ENCODE measurements at places on chromosomes 5 and 9.

- DNase-seq, result no peak
These were observed 69.0 kb upstream of the FAM169A start for GRCh38 chr5:74934949-74935751.

DNA sequence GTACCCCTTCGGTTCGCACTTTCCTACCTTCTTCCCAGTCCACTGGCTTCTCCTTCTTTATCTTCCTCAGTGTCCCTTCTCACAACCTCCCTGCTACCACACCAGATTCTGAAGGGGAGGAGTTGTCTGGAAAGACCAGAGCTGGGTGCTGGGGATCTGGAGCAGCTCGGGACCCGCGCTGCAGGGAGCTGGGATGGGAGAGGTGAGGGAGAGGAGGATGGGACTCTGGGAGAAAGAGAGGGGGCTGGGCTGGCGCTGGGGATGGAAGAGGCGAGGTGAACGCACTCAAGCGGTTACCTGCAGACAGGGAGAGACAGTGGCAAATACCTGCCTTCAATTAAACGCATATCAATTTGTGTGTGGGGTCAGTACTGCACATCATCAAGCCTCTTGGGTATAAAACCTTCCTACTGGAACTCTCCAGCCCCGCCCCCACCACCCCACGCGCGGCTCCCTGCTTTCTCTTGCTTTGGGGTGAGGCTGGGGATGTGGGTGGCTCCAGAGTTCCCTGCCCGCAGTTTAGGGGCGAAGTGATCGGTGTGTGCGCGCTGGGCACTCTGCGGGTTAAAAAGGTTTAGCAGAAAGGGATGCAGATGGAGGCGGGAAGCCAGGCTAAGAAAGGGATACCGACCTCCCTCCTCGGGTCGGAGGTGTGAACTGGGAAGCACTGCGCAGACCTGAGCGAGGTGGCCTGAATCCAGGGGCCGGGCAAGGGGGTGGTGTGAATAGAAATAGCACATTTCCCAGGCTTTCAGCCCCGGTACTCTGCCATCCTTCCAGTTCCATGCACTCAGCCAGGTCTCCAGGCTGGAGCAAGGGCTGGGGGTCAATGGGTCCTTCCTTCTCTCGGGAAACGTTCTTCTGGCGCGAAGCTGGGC lies 977 bp upstream of the PAM start:
- DNase-seq, result no peak

- no peak for DNase-seq
These were observed 25.9 kb downstream of the ZDHHC11B start for GRCh38 chr5:758698-759053.

- no peak for DNase-seq
These were observed 167.5 kb downstream of the SYK start for GRCh38 chr9:90969021-90969675.

DNA sequence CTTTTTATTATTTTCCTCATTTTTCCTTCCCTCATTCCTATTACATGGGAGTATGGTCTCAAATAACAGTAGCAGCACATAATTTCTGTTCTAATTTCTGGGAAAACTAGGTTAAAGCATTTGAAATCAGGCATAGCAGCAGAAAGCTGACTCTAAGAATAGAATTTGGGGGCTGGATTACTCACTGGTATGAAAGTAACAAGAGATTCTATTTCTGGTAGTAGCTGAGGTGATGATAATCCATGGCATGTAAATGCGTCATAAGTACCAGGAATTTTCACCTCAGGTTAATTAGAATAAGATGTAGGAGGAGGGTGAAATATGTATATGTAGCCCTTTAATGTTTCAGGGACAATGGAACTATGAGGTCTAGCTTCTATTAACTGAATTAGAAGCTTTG lies 662.0 kb downstream of the PTPRD start:
- DNase-seq, result no peak

DNA sequence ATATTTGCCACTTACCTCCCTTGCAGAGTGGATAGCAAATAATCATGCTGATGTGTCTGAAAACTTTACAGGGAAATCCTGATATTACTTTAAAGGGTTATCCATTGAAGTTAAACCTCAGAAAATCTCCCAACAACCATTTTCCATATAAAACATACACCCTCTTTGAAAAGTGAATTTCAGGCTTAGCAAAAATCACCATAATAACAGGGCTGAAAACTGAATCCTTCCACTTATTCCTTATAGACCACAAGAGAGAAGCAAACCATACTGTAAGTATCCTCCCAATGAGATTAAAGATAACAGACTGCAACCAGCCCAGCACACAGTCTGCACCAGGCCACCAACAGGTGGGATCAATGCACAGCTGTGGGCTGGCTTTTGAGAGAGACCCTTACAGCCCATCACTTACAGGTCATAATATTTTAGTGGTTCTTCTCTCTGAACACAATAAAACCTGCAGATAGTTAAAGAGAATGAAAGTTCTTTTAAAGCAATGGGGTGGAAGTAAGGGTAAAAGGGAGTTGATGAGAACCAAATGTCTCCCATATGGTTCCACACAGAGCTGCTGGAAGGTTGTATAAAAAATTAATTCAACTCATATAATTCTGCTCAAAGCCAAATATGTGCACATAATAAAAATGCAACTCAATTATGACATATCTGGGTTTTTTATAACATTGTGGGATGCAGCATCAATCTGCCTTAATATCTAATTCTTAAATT lies 376.2 kb upstream of the GRAMD2B start:
- no peak for DNase-seq

GRCh38 chr9:115671236-115671962 lies 482.2 kb upstream of the PAPPA start:
- DNase-seq, result no peak

DNA sequence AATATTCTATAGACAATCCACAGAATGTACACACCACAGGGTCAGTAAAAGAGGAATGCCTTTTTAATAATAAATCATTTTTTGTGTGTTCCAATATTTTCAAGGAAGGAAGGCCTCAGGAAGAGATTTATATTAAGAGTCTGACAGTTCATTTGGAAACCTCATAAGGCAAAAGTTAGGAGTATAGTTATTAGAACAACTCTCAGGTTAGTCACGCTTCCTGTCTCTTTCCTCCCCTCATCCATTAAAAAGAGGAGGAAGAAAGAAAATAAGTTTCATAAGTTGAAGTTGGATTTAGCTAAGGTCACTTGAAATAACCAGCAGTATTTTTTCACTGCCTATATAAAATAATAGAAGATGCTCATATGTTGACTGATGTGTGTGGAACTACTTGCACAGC lies 863.2 kb downstream of the PTPRD start:
- no peak for DNase-seq

GRCh38 chr5:134906811-134907210 lies 1.9 kb downstream of the PCBD2 start:
- DNase-seq, result no peak

DNA sequence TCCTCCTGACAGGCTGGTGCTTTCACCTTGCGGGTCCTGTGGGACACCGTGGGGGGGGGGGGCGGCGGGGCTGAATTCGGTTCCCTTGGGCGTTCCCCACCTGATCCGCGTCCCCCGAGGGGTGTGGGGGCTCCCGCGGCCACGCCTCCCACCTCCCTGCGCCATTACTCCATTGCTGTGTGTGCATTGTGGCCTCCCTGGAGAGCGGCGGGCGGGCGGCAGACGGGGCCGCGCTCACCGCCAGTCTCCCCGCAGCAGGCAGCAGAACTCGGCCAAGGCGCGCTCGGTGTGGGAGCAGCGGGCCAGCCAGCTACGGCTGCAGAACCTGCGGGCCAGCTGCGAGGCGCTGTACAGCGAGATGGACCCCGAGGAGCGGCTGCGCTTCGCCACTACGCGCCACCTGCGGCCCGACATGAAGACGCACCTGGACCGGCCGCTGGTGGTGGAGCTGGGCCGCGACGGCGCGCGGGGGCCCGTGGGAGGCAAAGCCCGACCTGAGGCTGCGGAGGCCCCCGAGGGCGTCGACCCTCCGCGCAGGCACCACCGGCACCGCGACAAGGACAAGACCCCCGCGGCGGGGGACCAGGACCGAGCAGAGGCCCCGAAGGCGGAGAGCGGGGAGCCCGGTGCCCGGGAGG lies 145.3 kb downstream of the CACNA1B start:
- DNase-seq, result no peak

- no peak for DNase-seq
These were observed 172.3 kb upstream of the CDH6 start for GRCh38 chr5:31021181-31021624.

- DNase-seq, result no peak
These were observed 144.9 kb downstream of the GIN1 start for GRCh38 chr5:102975045-102975444.

DNA sequence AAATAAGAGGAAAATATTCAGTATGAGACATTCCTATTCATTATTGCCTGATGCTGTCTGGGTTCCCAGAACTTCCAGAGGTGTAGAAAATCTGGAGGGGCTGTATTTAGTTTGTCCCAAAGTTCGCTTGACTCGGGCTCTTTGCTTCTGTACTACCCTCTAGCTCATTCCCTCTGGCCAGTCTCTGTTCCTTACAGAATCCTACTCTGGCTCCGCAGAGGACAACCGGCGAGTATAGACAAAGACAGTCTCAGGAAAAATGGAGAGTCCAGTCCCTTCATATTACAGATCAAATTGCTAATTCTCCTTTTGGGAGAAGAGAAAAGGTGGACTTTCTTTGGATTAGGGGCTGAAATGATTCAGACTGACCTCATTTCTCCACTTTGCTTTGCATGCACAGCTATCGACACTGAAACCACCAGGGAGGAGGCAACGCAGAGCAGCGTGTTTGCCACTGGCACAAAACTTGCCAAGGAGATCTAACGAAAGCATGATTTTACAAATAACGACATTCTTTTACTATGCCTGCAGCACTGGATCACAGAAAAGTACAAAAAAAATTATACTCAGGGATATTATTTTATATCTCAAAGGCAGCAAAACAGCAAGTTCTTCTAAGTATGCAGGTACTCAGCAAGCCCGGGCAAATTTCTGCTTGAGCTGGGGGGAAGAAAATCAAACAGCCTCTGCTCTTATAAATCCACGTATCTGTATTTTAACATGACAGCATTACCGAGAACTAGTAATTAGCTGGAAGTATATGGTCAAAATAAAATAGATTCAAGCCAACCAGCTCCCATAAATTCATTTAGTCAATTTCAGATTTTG lies 279.7 kb downstream of the NPR3 start:
- DNase-seq, result no peak

DNA sequence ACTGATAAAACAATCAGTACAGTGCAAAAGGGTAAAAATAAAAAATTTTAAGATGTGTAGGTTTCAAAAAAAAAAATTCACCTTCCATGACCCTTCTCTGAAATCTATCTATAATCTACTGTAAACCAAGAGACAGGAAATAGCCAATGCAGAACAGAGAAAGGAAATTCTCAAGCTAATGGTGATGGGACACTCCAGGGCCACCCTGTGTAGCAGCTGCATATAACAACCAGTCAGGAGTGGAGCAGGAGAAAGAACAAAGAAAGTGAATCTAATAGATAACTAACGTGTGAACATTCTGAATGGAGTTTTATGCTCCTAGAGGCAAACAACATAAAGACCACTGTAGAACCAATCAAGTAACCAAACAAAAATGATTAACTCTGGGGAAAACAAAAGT lies 16.6 kb downstream of the SPTLC1 start:
- no peak for DNase-seq

DNA sequence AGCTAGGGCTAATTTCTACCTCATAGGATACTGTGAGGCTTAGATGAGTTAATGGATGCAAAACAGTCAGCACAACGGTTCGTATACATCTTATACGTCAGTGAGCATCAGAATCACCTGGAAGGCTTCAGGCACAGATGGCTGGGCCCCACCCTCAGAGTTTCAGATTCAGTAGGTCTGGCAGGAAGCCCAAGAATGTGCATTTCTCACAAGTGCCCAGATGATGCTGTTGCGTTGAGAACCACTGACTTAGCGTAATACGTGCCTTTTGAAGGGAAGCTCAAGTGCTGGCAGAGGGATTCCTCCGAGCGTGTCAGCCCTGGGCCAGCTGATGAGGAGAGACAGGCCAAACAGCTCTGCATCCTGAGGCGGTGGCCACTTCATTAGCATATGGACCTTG lies 117.1 kb upstream of the WWC1 start:
- no peak for DNase-seq

DNA sequence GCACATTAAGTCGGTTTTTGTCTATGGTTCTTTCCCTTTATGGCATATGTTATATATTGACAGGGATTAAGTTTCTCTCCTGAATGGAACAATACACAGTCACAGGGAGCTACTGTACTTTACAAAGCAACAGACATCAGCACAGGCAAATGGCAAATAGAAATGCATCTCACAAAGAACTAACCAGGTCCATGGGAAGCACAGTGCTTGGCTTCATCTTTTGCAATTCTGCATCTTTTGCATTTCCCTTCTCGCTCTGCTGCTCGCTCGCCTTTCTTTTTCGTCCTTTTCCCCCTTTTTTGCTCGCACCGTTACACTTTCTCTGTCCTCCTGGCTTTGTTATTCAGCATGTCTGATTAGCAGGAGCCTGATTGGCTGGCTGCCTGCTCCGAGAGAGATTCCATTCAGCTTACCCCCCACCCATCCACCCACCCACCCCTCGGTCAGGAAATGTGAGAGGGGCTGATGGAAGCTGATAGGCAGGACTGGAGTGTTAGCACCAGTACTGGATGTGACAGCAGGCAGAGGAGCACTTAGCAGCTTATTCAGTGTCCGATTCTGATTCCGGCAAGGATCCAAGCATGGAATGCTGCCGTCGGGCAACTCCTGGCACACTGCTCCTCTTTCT lies at the start of gene ADAMTSL1:
ADAMTSL1 (plus strand) TSS at position 502 of the 628 bp plus-strand sequence; CDS start at position 582, 80 bp downstream.
- DNase-seq, result no peak

DNA sequence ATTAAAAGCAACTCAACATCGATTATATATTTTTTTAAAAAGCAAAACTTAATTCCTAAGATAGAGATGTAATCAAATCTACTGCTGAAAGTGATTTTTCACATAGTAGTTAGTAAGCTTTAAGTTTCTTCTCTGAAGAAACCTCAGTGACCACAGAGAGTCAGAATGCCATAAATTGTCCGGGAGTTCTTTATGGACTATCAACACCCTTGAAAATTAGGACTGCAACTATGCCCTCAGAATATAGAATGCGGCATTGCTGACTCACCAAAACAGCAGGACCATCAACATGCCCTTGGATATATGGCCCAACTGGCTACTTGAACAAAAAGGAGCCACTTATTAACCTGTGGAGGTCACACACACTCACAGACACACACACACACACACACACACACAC lies 228.9 kb upstream of the SNX2 start:
- no peak for DNase-seq

GRCh38 chr5:140575309-140575708 lies 10.7 kb downstream of the SLC35A4 start:
- no peak for DNase-seq

- no peak for DNase-seq
These were observed 15.8 kb downstream of the CDC25C start for GRCh38 chr5:138315751-138316278.

DNA sequence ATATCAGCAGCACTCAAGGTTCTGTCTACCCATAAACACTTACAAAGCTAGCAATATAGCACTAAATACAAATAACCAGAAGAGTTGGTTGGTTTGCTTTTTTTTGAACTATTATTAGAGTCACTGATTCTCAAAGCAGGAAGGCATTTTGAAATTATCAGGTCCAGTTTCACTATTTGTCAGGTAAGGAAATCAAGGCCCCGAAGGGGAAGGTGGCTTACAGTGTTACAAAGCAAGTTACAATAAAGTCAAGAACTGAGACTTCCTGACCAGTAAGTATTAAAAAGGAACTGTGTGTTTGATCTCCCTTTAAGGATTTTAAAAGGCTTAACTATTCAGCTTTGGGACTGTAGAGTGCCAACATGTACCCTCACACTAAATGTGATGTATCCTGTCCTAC lies 10.8 kb downstream of the C5orf15 start:
- DNase-seq, result no peak
